Muscle of leg (tissue), 16 donors: ENCODE measurements at places on chromosomes 12 and 14.

- DNase-seq: no peak
These were observed 61.0 kb downstream of the TAOK3 start for GRCh38 chr12:118311666-118312065.

DNA sequence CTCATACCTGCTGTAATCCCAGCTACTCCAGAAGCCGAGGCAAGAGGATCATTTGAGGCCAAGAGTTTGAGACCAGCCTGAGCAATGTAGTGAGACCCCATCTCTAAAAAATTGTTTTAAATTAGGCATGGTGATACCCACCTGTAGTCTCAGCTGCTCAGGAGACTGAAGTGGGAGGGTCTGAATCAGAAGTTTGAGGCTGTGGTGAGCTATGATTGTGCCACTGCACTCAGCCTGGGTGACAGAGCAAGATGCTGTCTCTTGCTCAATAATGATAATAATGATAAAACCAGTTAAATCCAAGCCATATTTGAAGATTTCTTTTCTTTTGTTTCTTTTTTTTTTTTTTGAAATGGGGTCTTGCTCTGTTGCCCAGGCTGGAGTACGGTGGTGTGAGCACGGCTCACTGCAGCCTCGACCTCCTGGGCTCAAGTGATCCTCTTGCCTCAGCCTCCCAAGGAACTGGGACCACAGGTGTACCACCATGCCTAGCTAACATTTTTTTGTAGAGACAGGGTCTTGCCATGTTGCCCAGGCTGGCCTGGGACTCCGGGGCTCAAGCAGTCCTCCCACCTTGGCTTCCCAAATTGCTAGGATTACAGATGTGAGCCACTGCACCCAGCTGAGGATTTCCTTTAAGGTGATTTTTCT, 12.8 kb downstream of the PSMA6 start:
- DNase-seq: no peak

GRCh38 chr12:18242380-18243089, 18.8 kb upstream of the PIK3C2G start:
- no peak for DNase-seq

DNA sequence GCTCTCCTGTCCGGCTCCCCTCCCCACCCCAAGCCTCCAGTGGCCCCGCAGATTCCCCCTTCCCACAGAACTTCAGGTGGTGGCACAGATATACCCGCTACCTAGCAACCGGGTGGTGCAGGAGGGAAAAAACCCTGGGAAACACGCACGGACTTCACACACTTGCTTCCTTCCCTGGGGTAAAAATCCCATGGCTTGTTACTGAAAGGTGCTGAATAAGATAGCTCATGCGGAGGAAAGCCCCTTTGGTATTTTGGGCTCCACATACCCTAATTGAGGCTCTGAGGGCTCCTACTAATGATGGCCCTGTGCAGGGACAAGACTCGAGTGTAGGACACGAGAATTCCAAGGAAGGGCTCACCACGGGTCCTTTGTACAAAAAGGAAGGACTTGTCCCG, 869 bp upstream of the RIMBP2 start:
- no peak for DNase-seq

DNA sequence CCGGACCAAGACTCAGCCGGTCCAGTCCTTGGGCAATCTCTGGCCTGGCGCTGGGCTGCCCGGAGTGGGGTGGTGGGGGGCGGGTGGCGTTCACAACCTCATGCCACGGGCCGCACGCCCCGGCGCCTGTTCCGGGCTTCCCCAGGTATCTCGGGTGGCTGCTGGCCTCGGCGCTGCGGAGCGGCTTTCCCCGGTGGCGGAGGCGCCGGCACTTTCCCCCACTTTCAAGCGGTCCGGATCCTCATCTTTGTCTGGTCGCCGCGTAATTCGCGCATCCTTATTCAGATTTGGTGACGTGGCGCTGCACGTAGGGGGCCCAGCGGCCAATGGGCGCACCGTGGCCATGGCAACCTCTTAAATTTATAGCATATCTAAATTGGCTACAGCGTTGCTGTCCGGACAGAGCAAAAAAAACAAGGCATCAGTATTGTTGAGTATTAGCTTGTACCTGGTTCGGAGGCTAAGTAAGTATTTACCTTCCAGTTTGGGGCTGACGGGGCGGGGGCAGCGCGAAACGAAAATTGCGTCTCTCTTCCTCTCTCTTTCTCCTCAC, at the start of gene LHX5:
Gene LHX5, minus strand, starts transcription at position 253 of the 553 bp plus-strand sequence. CDS start 373 bp downstream, outside the sequence.
- DNase-seq: no peak

DNA sequence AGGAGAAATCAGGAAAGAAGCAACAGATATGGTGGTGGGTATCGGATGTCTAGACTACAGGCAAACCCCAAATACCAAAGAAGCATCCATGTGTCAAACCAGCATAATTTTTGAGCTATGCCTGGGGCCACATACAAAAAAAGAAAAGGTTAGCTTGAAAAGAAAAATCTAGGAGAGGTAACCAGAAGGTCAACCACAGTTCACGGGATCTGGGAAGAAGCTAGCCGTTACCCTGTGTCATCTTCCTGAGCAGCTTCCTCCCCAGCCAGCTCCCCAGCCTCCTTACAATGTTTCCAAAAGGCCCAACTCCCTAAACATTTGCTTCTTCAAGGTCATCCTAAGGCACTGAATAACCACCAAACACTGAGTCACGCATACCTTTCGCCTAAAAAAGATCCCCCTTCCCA, 3.1 kb downstream of the SINHCAF start:
- DNase-seq: peak; percentile 25

- DNase-seq: no peak
These were observed 163.6 kb upstream of the PARP11 start for GRCh38 chr12:4036671-4037271.

DNA sequence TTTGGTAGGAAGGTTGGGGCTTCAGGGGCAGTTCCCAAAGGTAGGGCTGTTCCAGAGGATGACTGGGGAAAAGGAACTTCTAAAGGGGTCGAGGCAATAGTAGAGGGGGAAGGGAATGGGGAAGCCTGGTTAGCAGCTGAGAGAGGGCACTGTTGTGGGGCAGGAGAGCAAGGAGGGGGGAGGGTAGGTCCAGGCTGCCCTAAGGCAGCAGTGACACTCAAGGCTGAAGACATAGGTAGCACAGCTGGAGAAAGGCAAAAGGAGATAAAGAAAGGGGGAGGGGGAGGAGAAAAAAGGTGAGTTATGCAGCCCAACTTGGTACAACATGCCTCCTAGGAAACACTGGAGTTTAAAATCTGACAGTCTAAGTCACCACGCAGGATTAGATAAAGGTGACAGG, 3.9 kb downstream of the NACA start:
- no peak for DNase-seq

DNA sequence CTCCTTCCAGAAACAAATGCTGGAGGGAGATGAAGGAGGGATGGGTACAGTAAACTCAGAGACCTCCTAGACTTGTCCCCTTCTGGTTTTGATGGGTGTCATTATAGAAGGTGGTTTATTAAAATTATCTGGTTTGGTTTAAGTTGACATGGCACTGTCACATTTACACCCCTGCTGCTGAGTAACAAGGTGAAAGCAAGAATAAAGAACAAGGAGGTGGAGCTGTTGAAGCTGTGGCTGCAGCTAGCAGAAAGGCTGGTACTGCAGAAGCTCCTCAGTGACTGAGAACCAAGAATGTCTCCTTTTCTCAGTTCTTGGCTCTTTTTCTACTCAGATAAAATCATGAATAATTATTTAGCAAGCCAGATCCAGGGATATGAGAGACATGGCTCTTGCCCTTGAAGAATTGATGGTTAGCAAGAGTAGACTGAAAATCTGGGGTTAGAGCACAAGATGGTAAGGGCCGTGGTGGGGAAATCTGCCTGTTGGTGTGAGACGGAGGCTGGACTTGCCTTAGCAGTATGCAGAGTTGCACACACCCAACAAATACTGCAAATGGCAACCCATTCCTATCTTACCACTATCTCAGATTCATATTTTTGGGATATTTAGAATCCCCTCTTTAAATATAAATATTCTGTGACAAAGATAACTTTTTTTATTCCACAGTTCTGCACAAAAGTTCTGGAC, at the start of gene GZMH:
Gene GZMH, minus strand, starts transcription at position 31 of the 690 bp plus-strand sequence. CDS start 72 bp downstream, outside the sequence.
- no peak for DNase-seq

- DNase-seq: no peak
These were observed 214.1 kb downstream of the RPAP3 start for GRCh38 chr12:47491516-47492305.

- DNase-seq: peak; percentile 65
These were observed 3.3 kb downstream of the FBXL14 start for GRCh38 chr12:1591034-1591433.

DNA sequence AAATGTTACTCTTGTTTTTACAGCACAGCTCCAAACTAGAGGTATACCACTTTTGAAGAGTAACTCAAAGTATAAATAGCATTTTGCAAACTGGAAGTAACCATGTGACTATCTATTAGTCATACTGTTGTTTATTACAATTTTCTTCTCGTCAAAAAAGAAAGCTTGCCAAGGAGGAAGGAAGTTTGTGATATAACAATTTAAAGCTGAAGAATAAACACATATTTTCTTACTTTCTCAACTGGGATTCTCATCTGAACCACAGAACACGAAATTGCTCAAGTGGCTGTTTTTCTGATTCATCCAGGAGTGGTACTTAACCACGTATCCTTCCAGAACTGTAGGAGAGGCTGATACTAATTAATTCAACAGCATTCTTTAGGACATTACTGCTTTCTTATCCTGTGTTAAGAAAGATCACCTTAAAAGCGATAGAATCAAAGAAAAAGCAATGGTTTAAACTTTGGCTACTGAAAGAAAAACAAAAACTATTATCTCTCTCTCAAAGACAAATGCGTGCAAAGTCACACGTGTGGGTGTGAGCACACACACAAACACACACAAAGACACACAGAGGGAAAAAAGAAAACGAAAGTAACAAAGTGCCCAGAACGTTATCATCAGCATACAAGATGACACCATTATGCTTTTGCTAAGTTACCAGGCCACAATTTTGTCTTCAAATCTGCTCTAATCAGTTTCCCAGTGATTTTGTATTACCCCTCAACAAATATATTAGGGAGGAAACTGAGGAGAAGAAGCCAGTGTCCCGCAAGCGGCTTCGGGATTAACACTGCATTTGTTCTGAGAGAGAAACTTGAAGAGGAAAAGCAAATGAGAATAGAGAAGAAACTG, at the start of gene CLEC2B:
Gene CLEC2B, minus strand, starts transcription at position 48 of the 855 bp plus-strand sequence.
- DNase-seq: peak; percentile 72

- no peak for DNase-seq
These were observed 463.3 kb upstream of the FOXG1 start for GRCh38 chr14:28303248-28303647.

GRCh38 chr14:67516676-67517075, 16.4 kb upstream of the PLEKHH1 start:
- no peak for DNase-seq

DNA sequence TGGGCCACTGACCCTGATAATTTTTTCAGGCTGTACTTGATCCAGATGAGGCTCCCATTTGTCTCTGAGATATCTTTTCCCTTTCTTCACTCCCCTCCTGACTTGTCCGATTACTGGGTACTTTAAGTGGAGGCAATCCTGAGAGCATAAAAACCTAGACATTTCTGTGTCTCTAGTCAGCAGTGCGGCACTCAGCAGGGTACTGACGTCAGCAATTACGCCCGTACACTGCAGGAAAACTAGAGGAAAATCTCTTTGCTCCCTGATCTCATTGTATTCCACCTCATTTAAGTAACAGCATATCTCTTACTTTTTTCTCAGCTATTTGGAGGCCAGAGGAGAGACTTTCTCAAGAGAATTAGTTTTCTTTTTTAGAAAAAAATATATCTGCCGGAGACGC, 315.5 kb upstream of the OR4E1 start:
- no peak for DNase-seq

GRCh38 chr12:6771091-6771495, 1.2 kb upstream of the LAG3 start:
- DNase-seq: peak; percentile 82

DNA sequence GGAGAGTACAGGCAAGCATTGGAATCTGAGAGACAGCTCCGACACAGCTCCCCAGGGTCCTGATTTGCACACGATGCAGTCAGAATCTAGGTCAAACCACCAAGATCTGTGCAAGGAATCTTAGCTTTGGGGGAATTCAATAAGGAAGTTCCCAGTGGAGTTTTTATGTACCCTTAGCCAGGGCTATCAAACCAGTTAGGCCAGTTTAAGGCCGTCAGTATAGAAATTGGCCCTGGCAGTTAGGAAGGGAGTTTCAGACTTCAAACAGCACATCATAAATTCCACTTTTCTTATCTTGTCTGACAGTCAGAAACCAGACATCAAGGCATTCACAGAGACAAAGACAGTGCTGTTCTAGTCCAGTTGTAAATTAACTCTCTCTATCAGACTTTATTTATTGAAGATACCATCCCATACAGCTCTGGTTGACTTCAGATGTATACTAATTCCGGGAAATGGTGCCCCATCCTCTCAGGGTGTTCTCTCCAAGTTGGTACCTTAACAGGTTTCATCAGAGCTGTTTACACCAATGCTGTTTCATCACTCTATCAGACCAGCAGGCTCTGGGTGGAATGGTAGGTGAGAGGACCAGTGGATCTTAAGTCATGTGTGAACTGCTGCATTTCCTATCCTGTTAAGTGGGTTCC, 157.5 kb upstream of the ATF7IP start:
- DNase-seq: no peak

DNA sequence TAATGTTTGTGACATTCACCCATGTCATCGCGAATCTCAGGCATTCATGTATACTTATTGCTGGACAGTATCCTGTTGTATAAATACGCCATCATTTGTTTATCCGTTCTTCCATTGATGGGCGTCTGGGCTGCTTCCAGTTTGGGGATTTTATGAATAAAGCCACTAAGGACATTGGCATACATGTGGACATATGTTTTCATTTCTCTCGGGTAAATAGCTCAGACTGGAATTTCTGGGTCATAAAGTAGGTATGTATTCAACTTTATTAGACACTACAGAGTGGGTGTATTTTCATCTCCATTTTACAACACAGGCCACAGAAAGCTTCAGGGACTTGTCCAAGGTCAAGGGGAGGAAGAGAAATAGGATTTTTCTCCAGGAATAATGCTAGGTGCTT, 48.9 kb downstream of the HRK start:
- DNase-seq: no peak

- no peak for DNase-seq
These were observed 37.1 kb downstream of the SOCS2 start for GRCh38 chr12:93609281-93610192.

GRCh38 chr12:14741153-14741552, 44.8 kb upstream of the GUCY2C start:
- DNase-seq: no peak

- DNase-seq: no peak
These were observed 164.5 kb downstream of the MGAT4C start for GRCh38 chr12:86091681-86092080.

- DNase-seq: no peak
These were observed 67.8 kb upstream of the DDHD1 start for GRCh38 chr14:53220914-53221313.

DNA sequence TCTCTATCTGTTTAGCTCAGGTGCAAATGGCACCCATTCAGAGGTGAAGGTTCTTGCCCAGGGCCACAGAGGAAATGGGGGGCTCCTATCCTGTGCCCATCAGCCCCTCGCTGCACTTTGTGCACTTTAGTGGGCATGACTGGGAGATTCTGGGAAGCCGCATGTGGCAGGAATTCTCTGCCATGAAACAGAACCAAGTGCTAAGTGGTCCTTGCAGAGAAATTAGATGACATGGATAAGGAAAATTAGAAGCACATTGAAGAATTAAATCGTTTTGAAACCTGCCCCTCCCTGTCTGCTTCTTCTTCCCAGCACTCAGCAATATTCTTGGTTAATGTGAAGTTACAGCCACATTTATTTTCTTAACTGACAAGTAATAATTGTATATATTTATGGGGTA, 185.2 kb upstream of the RTL1 start:
- no peak for DNase-seq

GRCh38 chr14:88831284-88831683, 6.8 kb downstream of the TTC8 start:
- DNase-seq: peak; percentile 28

GRCh38 chr14:78228702-78229327, 58.6 kb downstream of the NRXN3 start:
- no peak for DNase-seq
